ENCODE measurements at places on chromosomes 2 and 18.

DNA sequence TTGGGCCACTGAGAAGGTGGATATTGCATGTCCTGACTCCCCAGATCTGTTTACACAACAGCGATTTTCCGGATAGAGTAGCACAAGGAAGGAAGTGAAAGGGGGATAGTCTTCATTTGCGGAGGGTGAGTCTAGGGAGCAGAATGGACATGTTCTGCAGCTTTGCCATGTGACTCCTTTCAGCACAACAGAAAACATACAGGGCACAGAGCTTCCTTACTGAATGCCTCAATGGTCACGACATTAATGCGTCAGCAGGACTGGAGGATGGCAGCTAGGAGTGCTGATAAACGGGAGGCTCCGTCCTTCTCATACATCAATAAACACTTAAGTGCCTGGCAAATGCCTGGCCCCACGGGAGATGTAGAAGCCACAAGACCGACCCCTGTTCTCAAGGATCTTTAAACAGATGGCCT is 163.0 kb downstream of the FAM210A start:
- DNase-seq: no peak

DNA sequence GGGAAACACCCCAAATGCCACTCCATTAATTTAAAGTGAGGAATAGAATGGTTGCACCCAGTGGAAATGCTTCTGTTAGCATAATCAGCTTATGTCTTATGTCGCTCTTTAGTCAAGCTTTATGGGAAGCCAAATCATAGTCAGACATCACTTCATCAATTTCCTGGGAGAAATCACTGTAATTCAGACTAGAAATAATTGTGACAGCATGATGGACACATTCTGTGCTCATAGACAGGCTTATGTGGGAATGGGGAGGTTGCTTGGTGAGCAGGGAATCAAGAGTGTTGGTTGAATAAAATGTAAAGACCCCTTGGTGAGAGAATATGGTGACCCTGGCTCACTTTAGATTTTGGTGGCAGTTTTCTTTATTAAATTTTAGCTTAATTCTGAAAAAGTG is 174.0 kb downstream of the CTNNA2 start:
- no peak for DNase-seq

DNA sequence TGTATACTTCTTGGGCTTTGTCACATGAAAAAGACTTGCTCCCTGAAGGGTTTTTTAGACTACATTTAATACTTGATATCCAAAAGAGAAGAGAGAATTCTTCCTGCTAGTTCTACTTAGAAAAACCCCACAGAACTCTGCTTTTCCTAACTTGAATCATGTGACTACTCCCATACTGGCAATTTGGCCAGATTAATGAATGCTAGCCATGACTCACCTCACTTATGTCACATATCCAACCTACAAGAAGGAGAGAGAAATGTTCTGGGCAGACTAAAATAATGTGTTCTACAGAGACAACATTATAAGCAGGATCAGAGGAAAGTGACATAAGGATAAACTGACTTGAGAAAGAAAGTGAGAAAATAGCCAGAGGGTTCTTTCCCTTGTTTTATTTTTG is 249.3 kb upstream of the GULP1 start:
- DNase-seq: no peak

GRCh38 chr2:42190191-42190590 is 21.0 kb downstream of the EML4 start:
- DNase-seq: no peak

DNA sequence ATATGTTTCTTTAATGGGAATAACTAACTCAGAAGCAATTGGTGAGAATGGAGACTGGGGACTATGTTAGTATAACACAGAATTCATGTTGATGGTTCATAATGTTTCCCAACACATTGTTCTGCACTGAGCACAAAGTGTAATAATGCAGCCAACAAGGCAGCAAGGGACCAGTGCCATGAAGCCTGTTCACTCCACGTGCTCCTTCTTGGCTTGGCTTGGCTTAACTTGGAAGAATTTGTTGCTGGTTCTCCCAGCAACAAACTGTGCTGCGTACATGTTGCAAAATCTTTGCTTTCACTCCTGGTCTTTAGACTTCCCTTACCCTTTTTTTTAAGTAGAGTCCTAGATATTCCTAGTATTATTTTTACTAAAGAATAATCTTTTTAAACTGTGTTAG is 129.7 kb downstream of the MAP3K20 start:
- DNase-seq: no peak

DNA sequence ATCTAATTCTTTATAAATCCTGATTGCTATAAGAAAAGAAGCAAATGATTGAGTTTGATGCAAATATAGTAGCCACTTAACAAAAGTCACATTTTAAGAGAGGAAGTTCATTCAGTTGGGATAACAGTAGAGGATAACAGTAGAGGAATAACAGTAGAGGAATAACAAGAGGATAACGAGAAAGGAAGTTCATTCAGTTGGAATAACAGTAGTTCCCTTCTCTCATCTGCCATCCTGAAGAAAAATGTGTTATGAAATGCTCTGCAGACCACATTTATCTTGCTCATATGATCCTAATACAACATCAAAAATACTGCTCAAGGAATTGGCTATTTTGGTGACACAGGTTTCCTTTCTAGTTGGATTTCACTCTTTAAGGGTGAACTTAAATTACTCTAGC is 105.3 kb upstream of the UNC80 start:
- DNase-seq: no peak

DNA sequence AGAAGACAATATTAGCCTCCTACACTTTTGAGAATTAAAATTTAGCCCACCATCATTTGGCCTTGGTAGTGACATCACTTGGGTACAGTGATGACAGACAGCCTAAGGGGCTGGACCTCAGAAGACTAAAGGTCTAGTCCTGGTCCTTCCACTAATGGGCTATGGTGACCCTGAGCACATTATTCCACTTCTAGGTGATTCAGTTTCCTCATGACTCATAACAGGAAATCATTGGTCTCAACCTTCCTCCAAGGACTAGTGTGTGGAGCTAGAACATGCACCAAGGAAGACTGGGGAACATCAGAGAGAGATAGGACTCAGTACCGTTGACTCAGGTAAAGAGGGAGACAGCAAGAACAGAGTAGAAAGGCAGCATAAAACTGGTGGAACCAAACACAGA is 64.0 kb downstream of the TFCP2L1 start:
- no peak for DNase-seq

GRCh38 chr2:78035804-78036203 is 513.6 kb upstream of the LRRTM4 start:
- no peak for DNase-seq

DNA sequence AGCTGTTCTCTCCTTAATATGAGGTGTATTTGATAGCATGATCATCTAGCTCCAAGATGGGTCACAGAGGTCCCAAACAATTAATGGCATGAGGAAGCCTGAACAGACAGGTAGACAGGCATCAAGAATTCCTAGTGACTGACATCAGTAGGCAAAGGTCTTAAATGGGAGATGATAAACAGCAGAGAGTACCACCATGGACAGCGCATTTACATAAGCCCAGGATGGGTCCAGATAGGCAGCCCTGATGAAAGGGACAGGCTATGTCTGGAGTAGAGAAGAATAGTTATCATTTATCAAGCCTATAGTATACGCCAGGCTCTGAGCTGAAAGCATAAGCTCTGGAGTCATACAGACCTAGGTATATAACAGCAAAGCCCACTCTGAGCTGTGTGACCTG is 434.7 kb upstream of the SETBP1 start:
- DNase-seq: no peak

DNA sequence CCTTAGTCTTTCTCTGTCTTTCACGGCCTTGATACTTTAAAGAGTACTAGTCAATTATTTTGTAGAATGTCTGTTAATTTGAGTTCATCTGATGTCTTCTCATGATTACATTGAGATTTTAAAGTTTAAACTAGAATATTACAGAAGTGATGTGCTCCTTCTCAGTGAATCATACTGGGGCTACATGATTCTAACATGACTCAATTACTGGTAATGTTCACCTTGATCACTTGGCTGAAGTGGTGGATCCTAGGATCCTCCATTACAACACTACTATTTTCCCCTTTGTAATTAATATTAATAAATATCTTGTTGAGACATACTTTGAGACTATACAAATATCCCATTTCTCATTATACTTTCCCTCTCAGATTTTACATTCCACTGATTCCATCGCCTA is 148.5 kb downstream of the CAMKMT start:
- no peak for DNase-seq

DNA sequence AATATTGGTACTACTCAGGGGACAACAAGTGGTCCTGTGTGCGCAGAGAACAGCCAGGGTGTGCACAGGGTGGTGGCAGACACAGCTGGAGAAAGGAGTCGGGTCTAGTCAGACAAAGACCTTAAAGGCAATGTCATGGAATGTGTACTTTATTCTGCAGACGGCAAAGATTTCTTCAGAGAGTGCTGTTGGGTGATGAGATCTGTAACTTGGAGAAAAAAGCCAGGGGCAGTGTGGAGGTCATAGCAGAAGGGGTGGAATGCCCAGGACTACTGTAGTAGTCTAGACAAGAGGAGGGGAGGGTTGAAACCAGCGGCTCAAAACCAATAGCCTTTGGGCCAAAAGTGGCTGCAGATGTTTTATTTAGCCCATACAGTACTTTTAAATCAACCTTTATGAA is 121.3 kb upstream of the ZFP36L2 start:
- no peak for DNase-seq

DNA sequence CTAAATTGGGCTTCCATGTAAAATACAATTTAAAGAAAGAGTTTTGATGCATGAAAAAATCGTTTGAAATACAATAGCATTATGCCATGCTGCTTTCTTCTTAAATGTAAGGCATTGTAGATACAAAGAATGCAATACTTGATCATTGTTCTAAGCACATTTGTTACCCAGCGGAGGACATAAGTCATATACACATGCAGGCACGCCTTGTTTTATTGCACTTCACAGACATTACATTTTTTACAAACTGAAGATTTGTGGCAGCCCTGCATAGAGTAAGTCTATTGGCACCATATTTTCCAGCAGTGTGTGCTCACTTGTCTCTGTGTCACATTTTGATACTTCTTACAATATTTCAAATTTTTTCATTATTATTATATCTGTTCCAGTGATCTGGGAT is 345.0 kb downstream of the CLIP4 start:
- DNase-seq: no peak

- DNase-seq: no peak
Observed at GRCh38 chr18:58228176-58228575, 184.2 kb downstream of the NEDD4L start.

GRCh38 chr2:59694176-59694575 is 859.3 kb downstream of the BCL11A start:
- DNase-seq: no peak

DNA sequence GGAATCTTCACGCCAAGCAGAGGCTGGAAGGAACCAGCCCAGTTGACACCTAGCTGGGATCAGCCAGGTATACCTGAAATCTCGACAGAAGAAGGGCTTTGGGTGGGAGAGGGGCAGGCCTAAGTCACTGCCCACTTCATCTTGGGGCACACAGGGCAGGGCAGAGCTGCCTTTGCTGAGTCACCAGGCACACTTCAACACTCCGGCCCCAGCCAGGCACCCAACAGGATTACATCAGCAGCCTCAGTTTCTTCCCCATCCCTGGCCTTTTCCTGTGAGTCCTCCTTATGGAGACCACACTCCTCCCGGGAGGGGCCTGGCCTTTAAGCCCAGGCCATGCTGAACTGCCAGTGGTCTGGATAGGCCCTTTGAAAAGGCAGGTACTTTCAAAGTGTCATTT is 201.7 kb upstream of the HS6ST1 start:
- no peak for DNase-seq

DNA sequence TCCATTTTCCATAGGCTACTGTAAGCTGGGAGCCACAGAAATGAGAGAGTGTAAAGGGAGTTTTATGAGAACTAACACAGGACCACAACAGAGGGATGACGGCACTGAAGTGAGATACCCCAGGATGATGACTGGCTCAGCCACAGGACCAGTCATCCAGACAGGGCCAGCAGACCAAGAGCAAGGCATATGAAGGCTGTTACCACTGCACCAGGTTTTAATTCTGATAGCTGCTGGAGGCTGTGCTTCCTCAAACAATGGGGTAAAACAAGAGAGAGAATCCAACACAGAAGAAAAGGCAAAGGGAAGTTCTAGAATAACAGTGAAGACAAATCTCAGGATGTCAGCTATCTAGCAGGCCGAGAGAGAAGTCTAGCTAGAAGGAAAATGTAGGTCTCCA is 94.9 kb downstream of the BCL2 start:
- peak; percentile 38 for DNase-seq

DNA sequence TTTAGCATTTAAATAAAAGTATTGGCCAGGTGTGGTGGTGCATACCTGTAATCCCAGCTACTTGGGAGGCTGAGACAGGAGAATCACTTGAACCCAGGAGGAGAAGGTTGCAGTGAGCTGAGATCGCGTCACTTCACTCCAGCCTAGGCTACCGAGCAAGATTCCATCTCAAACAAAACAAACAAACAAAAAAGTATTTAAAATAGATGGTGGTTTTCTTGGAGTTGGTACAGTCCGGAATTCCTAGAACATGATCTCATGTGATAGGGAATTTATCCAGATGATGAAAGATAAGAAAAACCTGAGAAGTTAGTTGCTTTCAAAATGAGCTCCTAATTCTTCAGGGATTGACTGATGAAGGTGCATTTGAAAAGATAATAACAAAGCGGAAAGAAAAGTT is 62.0 kb downstream of the BIRC6 start:
- DNase-seq: no peak

DNA sequence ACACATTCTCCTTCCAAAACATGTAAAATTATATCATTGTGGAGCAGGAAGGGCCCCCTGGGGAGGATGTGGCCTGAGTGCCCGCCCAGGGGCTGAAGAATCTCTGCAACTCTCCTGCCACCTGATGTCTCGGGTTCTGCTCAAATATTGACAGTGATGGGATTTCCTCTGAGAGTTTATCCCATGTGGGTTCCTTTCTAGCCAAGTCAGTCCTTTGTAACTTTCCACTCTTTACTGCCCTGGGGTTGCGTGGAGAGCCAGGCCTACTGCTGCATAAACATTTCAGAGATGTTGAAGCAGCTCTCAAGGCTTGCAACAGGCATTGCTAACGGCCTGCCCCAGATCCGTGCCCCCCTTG is 4.0 kb upstream of the RAB17 start:
- DNase-seq: no peak

DNA sequence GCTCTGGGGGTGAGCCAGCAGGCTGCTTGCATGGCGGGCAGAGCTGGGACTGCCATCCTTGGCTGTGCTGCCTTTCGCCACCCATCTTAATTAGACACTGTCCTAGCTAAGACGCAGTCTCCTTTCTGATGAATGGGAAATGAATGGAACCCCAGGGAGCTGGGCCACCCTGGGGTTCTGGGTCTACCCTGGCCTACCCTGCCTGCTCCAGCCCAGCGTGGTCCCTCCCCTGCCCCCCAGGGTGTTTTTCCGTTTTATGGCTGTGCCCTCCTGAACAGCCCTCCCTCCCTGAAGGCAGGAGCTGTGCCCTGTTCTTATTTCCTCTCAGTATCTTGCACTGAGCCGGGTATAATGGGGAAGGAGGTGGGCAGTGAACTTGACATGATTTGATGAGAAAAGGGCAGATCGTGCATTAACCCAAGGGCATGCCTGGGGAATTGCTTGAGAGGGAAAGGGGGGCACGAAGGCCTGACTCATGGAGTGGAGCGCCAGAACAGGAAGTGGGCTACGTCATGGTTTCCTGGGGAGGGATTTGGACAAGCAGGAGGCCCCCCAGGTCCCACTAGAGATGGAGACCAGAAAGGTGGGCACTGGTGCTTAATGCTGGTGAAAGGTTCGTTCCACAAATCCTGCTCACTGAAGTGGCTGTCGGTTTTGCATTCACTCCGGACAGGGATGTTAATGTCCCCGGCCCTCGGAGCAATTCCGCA is 165.0 kb downstream of the KLHL29 start:
- DNase-seq: no peak

GRCh38 chr18:48670751-48671560 is 132.1 kb downstream of the CTIF start:
- no peak for DNase-seq

GRCh38 chr18:2590303-2590702 is 18.9 kb downstream of the NDC80 start:
- no peak for DNase-seq

All from activated T-cell treated with anti-CD3 and anti-CD28 coated beads for 24 hours (primary cell).